ENCODE measurements at places on chromosomes 1 and 21. TPM values are rescaled to one million over a fixed set of nuclear protein-coding genes. Genes with fewer than 3 reads are reported as not detected.
A peak's percentile ranks its signal among the peaks of the same experiment; 100 is the strongest.

Gene COL11A1
- total RNA-seq = not detected

DNA sequence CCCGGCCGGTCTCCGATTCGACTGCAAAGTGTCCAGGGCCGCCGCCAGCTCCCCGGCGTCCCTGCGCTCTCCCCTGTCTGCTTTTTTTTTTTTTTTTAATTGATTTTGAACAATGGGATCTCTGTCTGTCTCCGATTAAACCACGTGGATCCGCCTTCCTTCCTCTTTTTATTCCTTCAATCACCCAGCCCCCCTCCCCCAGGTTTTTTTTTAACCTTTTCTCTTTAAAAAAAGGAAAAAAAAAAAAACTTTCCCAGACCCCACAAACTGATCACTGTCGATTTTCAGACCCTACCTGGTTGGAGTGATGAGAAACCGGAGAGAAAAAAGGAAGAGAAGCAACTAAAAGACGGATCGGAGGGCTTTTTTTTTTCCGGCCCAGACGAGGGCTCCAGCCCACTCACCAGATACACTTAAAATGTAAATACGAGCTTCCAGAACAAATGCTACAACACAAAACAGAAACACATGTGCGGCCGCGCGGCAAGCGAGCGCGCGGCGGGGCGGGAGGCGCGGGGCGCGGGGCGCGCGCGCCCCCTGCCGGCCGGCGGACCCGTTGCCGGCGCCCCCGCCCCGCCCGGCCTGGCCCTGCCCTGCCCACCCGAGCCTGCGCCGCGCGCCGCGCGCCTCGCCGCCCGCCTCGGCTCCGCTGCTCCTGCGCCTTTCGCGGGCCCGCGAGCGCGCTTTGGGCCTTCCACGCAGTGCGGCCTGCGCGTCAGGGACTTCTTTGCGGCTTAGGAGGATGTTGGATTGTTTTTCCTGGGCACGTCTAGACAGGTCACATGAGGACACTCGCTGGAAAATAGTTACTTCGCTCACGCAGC lies at the start of gene RCC2:
Gene RCC2 (minus strand): TSS at position 428 of the 824 bp plus-strand sequence. CDS start 1,163 bp downstream, outside the sequence.
- peaks cover 48% of the 10 kb centered on the region for H3K4me1 ChIP-seq
- peak within 1 kb of the TSS; percentile 98 for H3K4me3 ChIP-seq
- no peaks in the 10 kb centered on the region for H3K27me3 ChIP-seq
- DNase-seq = peak; percentile 79

DNA sequence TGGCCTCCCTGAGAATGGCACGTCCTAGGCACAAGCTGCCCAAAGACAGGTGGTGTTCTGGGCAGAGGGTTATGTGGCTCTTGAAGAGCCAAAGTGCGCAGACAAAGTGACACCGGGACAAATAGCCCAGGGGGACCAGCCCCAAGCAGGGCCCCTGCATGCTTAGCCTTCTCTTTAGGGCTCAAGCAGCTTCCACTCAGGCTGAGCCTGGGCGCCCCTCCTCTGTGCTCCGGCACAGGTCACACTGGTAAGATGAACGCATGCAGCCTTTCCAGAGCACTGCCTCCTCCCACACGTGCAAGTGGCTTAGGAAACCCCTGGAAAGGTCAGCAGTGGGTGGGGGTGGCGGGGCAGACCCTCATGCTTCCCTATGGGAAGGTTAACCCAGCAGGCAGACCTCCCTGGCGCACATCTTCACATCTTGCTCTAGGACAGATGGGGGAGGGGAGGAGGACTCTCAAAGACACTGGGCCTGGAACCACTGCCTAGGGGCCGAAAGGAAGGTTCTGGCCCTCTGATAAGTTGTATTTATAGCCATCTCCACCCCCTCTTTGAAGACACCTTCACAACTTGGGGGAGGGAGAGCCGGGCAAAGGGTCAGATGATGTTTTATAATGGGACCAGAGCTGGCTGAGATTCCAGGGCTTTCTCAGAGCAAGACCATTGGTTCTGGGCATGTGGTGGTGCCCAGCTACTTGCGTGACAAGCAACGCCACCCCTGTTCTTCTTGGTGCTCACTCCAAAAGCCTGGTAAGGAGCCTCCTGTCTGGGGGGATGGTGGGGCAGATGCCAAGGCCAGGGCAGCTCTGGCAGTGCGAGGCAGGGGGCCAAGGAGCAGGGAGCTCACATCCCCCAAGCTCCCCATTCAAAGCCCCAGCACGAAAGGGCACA lies 5.5 kb downstream of the KLHL21 start:
- peak overlapping the region; percentile 18 for H3K4me3 ChIP-seq
- H3K36me3 ChIP-seq = peaks cover 42% of the 10 kb centered on the region
- H3K27me3 ChIP-seq = no peaks in the 10 kb centered on the region
- DNase-seq = no peak
- peaks cover 40% of the 10 kb centered on the region for H3K4me1 ChIP-seq
- peak overlapping the region; percentile 48 for H3K27ac ChIP-seq

Gene GADD45A
- 20.4 TPM for total RNA-seq

GRCh38 chr1:246794048-246794827 lies 70.0 kb downstream of the SCCPDH start:
- peaks cover 15% of the 10 kb centered on the region for H3K27me3 ChIP-seq
- H3K4me3 ChIP-seq = no peak overlapping the region
- H3K27ac ChIP-seq = no peak overlapping the region
- no peaks in the 10 kb centered on the region for H3K36me3 ChIP-seq
- DNase-seq = no peak

GRCh38 chr1:24392982-24393650 lies 20.5 kb downstream of the STPG1 start:
- H3K36me3 ChIP-seq = peaks cover 4% of the 10 kb centered on the region
- peaks cover 38% of the 10 kb centered on the region for H3K4me1 ChIP-seq
- no peak for DNase-seq
- no peaks in the 10 kb centered on the region for H3K27me3 ChIP-seq
- no peak overlapping the region for H3K4me3 ChIP-seq

Gene ASCL5
- total RNA-seq = 0.30 TPM

Gene SPRR1A
- not detected for total RNA-seq

- no peak for DNase-seq
- H3K36me3 ChIP-seq = no peaks in the 10 kb centered on the region
Measured at GRCh38 chr1:89347296-89347695, 16.6 kb upstream of the GBP6 start.

DNA sequence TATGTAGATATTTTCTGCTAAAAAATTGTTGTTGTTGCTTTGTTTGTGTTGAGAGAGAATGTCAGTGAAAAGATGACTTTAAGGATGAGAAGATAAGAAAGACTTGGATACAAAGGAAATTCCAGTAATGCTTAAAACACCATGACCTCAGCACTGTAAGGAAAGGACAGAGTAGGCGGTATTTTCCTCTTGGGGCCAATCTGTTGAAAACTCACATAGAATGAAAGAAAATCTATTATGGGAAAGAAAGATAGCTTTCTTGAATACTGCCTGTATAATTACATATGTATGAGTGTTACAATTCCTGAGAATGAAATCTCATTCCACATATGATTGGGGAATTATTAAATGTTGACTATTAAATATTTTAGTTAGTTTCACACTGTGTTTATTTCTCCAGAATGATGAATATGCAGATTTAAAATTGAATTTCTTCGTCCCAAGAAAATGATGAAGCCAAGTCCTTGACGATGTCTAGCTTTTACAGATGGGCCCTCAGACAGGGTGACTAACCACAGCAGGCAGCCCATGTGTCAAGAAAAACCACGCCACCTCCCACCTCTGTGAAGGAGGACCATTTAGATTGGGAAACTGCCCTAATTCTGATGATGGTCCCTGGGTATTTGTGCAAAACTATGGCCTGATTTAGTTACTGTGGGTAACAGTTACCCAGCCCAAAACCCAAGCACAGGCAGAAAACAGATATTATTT lies 49.7 kb upstream of the LMO4 start:
- no peak overlapping the region for H3K27ac ChIP-seq
- peaks cover 26% of the 10 kb centered on the region for H3K27me3 ChIP-seq
- H3K4me3 ChIP-seq = no peak overlapping the region

Gene SLAMF7
- 162 TPM for total RNA-seq

DNA sequence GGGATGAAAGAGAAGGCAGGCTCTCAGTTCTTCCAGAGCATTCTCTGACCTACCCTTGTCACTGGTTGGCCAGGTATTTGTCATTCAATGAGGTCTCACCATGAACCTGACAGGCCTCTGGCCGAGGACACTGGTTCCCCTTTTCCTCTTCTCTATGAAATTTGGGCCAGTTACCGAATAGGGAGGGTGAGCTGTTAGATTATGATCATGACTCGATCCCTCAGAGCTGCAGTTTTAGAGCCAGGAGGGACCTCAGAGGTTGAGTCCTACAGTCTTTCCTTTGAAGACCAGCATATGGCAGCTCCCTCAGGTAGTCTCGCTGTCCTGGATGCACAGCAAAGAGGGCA lies 29.5 kb upstream of the CLSTN1 start:
- no peak overlapping the region for H3K27ac ChIP-seq
- DNase-seq = no peak
- peaks cover 13% of the 10 kb centered on the region for H3K4me1 ChIP-seq
- H3K4me3 ChIP-seq = no peak overlapping the region
- H3K27me3 ChIP-seq = peaks cover 4% of the 10 kb centered on the region
